ENCODE measurements at places on chromosomes 5 and 9. TPM values are rescaled to one million over a fixed set of nuclear protein-coding genes. Genes with fewer than 3 reads are reported as not detected.

The NOXA1 gene
- total RNA-seq, result 4.1 TPM

The PCDHGB1 gene
- not detected for total RNA-seq

The HAVCR1 gene
- 26.5 TPM for total RNA-seq

The CSNK1G3 gene
- total RNA-seq, result 90.6 TPM

DNA sequence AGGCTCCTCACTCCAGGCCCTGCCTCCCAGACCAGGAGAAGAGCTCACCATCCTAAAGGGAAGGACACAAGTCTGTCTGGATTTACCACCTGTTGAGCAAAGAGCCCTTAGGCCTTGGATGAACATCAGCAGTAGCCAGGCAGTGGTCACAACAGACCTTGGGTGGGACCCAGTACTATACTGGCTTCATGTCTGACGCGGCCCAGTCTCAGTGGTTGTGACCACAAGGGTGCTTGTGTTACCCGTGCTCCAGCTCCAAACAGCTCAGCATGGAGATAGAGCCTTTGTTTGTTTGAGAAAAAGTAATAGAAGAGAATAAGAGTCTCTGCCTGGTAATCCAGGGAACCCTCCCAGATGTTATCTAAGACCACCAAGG is 617.4 kb downstream of the BRINP1 start:
- peaks cover 11% of the 10 kb centered on the region for H3K36me3 ChIP-seq
- H3K27me3 ChIP-seq, result no peaks in the 10 kb centered on the region
- no peaks in the 10 kb centered on the region for H3K4me1 ChIP-seq
- no peak overlapping the region for H3K4me3 ChIP-seq

DNA sequence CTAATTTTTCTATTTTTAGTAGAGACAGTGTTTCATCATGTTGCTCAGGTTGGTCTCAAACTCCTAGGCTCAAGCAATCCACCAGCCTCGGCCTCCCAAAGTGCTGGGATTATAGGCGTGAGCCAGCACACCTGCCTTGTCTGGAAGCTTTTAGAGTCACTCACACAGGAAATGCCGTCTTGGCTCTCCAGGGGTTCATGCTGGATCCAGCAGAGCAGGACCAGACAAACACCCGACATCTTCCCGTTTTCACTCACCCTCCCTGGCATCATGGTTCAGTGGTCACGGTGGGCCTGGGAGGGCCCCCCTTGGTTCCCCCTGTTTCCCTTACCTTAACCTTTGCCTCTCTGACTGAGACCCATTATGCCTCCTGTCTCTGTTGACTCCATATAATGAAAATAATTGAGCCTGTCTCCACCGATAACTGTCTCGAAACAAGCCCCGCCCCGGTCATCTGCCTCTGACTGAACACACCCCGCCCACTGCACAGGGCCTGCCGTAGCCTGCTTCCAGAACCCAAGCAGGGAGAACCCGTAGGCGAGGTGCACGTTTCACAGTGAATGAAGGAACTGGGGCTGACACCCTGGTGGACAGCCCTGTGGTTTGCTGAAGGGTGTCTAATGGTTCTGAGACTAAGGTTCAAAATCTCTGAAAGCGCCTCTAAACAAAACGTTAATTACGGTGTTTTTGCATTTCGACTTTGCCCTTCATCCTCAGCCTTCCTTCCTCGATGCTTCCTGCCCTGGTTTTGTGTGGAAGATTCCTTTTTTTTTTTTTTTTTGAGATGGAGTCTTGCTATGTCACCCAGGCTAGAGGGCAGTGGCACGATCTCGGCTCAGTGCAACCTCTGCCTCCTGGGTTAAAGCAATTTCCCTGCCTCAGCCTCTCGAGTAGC is 39.7 kb upstream of the SPRY4 start:
- no peaks in the 10 kb centered on the region for H3K36me3 ChIP-seq
- no peak overlapping the region for H3K27ac ChIP-seq
- peaks cover 9% of the 10 kb centered on the region for H3K27me3 ChIP-seq
- no peak for DNase-seq
- H3K4me1 ChIP-seq, result peaks cover 25% of the 10 kb centered on the region
- no peak overlapping the region for H3K4me3 ChIP-seq

Measured in naive thymus-derived CD8-positive, alpha-beta T cell (primary cell).